Stimulated activated CD4-positive, alpha-beta T cell treated with anti-CD3 and anti-CD28 coated beads, Interleukin-4, amount 100 ng/mL, for 1 hour (primary cell): ENCODE measurements at places on chromosomes 6 and 20.

- DNase-seq: no peak
These were observed 176.4 kb downstream of the SOX4 start for GRCh38 chr6:21769968-21770367.

DNA sequence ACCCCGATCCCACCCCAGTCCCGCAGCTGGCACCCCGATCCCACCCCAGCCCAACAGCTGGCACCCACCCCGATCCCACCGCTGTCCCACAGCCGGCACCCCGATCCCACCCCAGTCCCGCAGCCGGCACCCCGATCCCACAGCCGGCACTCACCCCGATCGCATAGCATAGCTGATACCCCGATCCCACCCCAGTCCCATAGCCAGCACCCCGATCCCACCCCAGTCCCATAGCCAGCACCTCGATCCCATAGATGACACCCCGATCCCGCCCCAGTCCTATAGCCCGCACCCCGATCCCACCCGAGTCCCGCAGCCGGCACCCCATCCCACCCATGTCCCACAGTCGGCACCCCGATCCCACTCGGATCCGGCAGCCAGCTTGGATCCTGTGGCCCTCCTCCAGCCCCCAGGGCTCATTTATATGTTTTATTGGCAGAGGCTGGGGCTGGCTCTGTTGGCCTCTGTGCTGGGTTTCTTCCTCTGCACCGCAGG is 897 bp upstream of the GMEB2 start:
- no peak for DNase-seq

GRCh38 chr6:54987633-54988290 is 141.2 kb downstream of the FAM83B start:
- no peak for DNase-seq

- no peak for DNase-seq
These were observed 17.6 kb upstream of the IFNGR1 start for GRCh38 chr6:137236581-137237355.

- no peak for DNase-seq
These were observed 534.0 kb downstream of the CBLN4 start for GRCh38 chr20:55471052-55472006.

DNA sequence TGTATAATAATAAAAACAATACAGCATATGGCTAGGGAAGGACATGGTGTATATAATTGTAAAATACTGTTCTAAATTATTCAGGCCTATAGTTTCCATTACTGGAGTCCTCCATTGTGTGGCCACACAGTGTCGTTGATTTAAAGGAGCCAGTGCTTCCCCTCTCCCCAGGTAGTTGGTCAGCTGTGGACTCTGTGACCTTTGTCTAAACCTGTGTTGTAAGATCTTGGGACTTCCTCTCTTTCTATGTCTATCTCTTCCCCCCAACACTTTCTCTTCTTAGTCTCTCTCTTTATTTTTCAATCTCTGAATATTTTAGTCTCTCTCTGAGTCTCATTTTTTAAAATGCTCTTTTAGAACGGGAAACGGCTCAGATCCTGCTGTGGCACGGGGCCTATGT is 35.6 kb downstream of the BRPF3 start:
- DNase-seq: no peak
